ENCODE measurements at places on chromosomes 3 and 15. TPM values are rescaled to one million over a fixed set of nuclear protein-coding genes. Genes with fewer than 3 reads are reported as not detected.

Gene ZXDC
- total RNA-seq = 21.8 TPM

Gene KIF23
- total RNA-seq = 41.6 TPM

Gene CCRL2
- 3.6 TPM for total RNA-seq

Gene GRAMD2A
- total RNA-seq = not detected

Gene C3orf18
- total RNA-seq = 11.3 TPM

Gene ZNF621
- total RNA-seq = 20.1 TPM

Gene RAB27A
- total RNA-seq = 229 TPM

Gene GOLGA6L4
- total RNA-seq = 1.1 TPM

Gene CCR5
- 3.1 TPM for total RNA-seq

Gene STAC
- not detected for total RNA-seq

Gene PFKFB4
- 18.7 TPM for total RNA-seq

Gene MKRN3
- 1.1 TPM for total RNA-seq

Gene THRB
- not detected for total RNA-seq

Gene DNAJC13
- 41.0 TPM for total RNA-seq

Gene PRTG
- not detected for total RNA-seq

Gene SERINC4
- 0.10 TPM for total RNA-seq

Gene TMEM266
- total RNA-seq = 0.30 TPM

Gene CCDC191
- 1.2 TPM for total RNA-seq

Gene FBN1
- total RNA-seq = 0.40 TPM

Gene C2CD4A
- total RNA-seq = 0.27 TPM

Gene APOD
- not detected for total RNA-seq

Gene CCDC32
- 29.4 TPM for total RNA-seq

Gene CLDN16
- total RNA-seq = not detected

Gene SMAD6
- total RNA-seq = 0.04 TPM

Gene TGM4
- total RNA-seq = not detected

Gene SH2D7
- total RNA-seq = not detected

Gene PGBD4
- 3.4 TPM for total RNA-seq

Gene CCR1
- 0.36 TPM for total RNA-seq

Gene EHHADH
- total RNA-seq = 3.8 TPM

Gene TYRO3
- total RNA-seq = 1.8 TPM

Gene PRICKLE2
- not detected for total RNA-seq

Gene GOLGA6D
- total RNA-seq = not detected

Gene SLC9C1
- total RNA-seq = not detected

Gene NEDD4
- 14.0 TPM for total RNA-seq

Gene RNF111
- total RNA-seq = 24.8 TPM

Gene ECE2
- not detected for total RNA-seq

All from activated CD8-positive, alpha-beta memory T cell treated with anti-CD3 and anti-CD28 coated beads for 36 hours (primary cell).